Psoas muscle (tissue), 8 donors: ENCODE measurements at places on chromosomes 11 and 22. TPM values are rescaled to one million over a fixed set of nuclear protein-coding genes. Genes with fewer than 3 reads are reported as not detected.

ANAPC15 gene
- 37.5 TPM for total RNA-seq

RBFOX2 gene
- 28.4 TPM for total RNA-seq

APOA4 gene
- 0.50 TPM for total RNA-seq

TP53AIP1 gene
- total RNA-seq = 0.07 TPM

GRCh38 chr11:57203359-57203758, 21.6 kb downstream of the LRRC55 start:
- no peak overlapping the region for H3K4me3 ChIP-seq
- H3K27me3 ChIP-seq = no peaks in the 10 kb centered on the region
- peaks cover 14% of the 10 kb centered on the region for H3K4me1 ChIP-seq

DNA sequence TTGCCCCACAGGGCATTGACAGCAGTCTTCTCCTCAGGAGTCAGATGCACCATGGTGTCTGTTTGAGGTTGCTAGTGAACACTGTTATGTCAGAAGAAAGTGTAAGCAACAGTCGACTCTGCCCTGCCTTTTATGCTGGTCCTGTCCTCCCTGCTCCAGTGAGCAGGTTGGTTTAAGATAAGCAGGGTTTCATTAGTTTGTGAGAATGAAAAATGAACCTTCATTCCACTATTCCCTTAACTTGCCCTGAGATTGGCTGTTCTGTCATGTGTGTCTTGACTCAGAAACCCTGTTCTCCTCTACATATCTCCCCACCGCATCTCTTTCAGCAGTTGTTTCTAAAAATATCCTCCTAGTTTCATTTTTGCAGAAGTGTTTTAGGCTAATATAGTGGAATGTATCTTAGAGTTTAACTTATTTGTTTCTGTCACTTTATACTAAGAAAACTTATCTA, at the start of gene HBD:
HBD (minus strand) TSS at position 103 of the 454 bp plus-strand sequence; CDS start at position 53, 50 bp downstream.
- H3K4me3 ChIP-seq = no peak within 1 kb of the TSS
- H3K27me3 ChIP-seq = no peaks in the 10 kb centered on the region
- DNase-seq = no peak
- H3K4me1 ChIP-seq = no peaks in the 10 kb centered on the region
- H3K36me3 ChIP-seq = no peaks in the 10 kb centered on the region
- H3K27ac ChIP-seq = no peak within 1 kb of the TSS

DNA sequence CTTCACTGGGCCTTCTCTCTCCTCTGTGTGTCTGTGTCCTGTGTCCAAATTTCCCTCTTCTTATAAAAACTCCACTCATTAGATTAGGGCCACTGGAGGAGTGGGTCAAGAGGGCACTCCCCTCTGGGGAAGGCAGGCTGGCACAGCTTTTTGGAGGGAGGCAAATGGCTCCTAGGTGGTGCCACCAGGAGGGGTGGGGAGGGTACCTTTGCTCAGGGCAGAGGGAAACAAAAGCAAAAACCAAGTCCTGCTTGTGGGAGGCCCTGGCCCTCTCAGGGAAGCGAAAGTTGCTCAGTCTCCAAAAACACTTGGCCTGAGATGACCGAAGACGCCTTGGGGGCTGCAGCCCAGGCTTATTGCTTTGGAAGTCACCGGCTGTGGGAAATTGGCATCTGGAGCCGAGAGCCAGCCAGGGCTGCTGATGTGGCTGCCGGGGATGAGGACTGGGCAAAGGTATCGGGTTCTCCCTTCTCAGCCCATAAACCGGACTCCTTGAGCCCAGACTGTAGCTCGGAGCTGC, 48.2 kb upstream of the ANO1 start:
- no peak overlapping the region for H3K27ac ChIP-seq
- H3K4me1 ChIP-seq = no peaks in the 10 kb centered on the region
- no peaks in the 10 kb centered on the region for H3K27me3 ChIP-seq
- H3K4me3 ChIP-seq = no peak overlapping the region
- H3K36me3 ChIP-seq = no peaks in the 10 kb centered on the region
- DNase-seq = no peak
